ENCODE measurements at places on chromosomes 12 and 14.

- no peak for DNase-seq
Observed at GRCh38 chr12:131986910-131987309, 37.2 kb downstream of the EP400 start.

DNA sequence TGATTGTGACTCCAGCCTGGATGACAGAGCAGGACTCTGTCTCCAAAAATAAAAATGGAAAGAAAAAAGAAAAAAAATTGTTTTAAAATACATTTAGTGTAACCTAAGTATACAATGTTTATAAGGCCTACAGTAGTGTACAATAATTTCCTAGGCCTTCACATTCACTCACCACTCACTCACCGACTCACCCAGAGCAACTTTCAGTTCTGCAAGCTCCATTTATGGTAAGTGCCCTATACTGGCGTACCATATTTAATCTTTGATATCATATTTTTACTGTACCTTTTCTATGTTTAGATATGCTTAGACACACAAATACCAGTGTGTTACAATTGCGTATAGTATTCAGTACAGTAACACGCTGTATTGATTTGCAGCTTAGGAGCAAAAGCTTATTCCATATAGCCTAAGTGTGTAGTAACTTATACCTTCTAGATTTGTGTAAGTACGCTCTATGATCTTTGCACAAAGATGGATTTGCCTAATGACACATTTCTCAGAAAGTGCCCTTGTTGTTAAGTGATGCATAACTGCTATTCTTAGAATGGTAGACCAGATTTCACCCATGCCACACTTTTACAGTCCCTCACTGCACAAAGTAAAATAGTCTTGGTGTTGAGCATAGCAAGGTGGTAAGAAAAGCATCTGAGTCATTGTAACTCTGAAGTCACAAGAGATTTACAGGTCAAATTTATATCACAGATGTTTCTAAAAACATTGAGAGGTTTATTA lies 151.9 kb downstream of the LRRK2 start:
- no peak for DNase-seq

DNA sequence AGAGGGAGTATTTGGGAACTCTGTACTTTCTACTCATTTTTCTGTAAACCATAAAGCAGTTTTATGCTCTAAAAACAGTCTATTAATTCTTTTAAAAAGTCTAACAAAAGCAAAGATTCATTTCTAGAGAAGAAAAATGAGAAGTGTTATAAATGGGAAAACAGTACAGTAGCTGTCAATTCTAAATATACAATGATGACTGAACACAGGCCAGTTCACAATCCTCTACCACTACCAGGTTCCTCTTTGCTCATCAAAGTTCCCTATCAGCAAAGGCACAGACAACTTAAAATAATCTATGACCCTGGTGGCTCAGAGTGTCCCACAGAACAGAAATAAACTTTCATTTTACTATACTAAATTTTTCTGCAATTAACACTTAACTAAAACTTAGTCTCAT lies 12.5 kb downstream of the NAA25 start:
- no peak for DNase-seq

DNA sequence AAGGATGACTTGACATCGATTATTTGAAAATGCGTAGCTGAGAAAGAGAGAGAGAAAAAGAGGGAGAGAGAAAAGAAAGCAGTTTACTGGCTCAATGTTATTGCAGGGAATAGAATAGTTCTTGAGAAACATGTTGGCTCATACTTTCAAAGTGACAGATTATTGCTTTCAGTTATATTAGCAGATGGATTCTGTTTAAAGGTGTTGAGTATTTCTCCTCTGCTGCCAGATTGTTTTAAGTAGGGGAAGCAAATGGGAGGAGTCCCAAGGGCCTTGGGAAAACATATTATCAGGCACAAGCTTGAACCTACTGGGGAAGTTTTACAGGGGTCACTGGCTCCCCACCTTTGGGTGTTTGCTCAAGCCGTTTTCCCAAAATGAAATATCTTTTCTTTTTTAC lies 203.8 kb upstream of the SRRM4 start:
- DNase-seq, result no peak

GRCh38 chr12:67721248-67721647 lies 72.7 kb downstream of the DYRK2 start:
- no peak for DNase-seq

- no peak for DNase-seq
Observed at GRCh38 chr12:108832208-108832607, 25.2 kb downstream of the SSH1 start.

DNA sequence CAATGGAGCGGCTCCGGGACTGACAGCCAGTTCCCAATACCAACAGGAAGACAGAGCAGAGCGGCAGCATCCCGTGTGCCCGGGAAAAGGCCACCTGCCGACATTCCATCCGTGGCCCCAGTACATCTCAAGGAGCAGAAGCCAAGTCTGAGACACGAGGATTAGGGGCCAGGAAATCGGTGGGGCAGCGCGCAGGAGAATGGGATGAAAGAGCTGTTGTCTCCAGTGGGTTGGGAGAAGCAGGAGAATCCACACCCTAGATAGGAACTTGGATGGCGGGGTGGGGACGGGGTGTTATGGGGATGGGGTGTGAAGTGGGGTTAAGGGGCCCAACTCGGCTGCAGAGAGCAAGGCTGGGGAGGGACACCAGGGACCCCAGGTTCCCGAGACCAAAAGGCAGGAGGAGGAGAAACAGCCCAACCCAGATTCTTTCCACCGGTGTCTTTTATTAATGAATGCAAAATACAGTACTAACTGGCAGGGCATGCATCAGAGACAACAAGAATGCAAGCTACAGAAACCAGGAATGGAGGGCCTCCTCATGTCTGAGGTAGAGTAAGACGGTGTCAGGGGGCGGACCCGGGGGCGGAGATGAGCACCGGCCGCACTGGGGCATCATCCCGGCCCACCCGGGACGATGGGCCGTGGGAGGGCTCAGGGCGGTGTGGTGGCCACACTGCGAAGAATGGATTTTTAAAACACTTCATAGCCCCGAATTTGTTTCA lies 50.3 kb downstream of the BEGAIN start:
- no peak for DNase-seq

- no peak for DNase-seq
Observed at GRCh38 chr14:49051328-49052060, 534.7 kb downstream of the RPS29 start.

DNA sequence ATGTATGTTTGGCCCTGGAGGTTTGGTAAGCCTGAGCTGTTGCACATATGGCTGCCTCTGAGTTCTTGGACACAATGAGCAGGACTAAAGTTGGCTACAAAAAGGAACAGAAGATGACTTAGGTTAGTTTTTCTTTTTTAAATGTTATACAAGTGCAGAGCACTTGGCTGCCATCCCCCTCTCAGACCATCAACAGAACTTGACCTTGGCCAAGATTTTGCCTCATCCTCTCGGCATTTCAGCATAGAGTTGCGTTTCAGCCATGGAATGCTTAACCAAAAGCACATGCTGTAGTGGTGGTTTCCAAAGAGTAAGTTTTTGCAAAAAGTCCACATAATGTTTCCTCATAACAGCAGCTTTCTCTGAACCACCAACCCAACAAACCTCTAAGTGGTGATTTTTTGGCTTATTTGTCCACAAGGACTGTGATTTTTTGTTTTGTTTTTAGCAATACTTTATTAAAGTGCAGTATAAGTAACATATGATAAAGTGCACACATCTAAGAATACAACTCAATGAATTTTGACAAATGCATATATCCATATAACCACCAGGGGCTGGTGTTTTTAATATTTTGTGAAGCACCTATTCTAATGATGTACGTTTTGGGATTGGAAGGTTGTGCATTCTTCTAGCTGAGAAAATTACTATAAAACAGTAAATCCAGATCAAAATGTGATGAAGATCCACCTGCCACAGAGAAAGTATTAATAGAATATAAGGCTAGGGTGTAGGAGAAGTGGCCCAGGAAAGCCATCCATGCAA lies 12.1 kb upstream of the GALNT16 start:
- no peak for DNase-seq

DNA sequence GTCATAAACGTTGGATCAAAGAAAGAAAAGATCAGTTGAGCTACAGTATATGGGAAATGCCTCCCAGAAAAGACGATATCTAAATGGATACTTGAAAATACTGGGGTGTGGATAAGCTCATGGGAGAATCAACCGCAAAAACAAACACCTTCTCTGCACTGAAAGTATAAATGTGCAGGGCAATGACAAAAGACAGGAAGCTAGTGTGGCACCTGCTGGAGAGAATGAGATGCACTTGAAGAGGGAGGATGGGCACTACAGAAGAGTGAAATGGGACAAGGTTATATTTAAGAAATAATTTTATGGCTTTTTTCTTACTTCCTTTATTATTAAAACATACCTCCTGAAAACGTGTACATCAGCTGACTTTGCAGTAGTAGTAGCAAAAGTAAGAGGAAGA lies 153.7 kb downstream of the PRKD1 start:
- no peak for DNase-seq

GRCh38 chr14:69108358-69108757 lies 44.6 kb downstream of the DCAF5 start:
- DNase-seq, result no peak

- DNase-seq, result no peak
Observed at GRCh38 chr12:22627371-22627770, 2.4 kb downstream of the ETNK1 start.
